Cortex of kidney (tissue), 1 donor: ENCODE measurements at places on chromosomes 3 and 15.

DNA sequence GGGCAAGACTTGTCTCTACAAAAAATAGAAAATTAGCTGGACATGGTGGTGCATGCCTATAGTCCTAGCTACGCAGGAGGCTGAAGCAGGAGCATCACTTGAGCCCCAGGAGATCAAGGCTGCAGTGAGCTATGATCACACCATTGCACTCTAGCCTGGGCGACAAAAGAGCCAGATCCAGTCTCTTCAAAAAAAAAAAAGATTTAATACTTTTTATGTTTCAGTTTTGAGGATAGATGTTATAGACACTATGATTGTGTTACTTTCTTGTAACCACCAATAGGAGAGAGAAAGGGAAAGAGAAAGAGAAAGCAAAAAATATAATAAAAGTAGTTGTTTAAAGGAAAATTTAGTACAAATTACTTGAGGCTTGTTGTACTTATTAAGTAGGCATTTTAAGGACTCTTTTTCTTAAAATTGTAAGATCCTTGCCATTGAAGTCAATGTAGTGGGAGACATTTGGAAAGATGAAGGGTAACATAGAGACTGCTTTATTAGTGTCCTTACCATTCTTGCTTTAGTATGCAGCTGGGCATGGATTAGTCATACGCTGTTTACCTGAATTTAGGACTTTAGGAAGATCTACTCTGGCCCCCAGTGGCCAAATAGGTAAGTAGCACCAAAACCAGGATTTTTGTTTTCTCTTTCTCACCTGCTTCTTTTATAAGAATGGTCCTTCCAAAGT, 35.1 kb upstream of the ZDHHC23 start:
- no peak for DNase-seq

DNA sequence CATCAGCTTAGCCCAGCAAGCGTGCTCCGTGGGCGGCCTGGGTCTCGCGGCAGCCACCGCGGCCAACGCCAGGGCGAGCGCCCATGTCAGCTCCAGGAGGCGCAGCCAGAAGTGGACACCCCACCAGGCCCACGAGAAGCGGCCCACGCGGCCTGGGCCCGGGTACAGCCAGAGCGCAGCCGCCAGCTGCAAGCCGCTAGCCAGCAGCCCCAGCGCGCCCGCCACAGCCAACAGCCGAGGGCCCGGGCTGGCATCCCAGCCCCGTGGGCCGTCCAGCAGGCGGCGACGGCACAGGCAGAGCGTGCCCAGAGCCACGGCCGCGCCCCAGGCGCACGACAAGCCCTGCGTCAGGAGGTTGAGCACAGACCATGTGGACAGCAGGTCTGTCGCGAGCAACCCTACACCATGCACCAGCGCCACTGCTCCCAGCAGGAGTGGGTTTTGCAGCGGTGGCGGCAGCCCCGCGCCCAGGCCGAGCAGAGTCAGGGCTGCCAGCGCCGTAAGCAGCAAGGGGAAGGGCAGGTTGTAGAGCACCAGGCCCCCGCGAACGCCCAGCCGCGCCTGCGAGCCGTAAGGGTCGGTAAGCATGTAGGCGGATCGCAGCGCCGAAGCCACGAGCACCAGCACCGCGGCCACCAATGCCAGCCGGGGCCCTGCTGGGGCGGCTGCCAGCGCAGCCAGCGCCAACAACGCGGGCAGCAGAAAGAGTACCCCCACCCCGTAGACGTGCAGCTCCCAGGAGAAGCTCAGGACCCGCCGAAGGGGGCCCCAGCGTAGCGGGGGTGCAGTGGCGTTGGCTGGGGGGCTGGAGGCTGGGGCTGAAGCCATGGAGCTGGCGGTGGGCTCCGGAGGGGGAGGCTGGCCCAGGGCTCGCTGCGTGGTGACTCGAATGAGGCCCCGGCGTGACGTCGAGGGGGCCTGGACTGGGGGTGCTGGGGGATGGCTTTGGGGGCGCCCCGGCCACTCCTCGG, 4.9 kb downstream of the PRRT3 start:
- DNase-seq = no peak

GRCh38 chr3:23455084-23455483, 252.0 kb downstream of the UBE2E2 start:
- no peak for DNase-seq

DNA sequence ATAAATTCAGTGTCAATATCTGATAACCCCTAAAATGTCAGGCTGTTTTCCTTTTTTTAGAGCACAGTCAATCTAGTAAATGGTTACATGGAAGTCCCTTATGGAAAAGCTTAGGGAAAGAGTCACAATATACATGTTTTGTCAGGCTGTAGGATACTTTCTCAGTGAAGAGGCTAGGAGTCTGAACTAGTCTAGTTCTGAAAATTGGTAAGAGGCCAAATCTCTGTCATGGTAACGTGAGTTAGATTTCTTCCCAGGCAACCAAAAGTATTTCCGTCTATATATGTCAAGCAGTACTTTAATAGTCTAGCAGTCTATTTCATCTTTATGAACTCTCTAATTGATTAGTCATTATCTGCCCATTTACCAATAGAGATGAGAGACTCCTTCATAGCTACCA, 215.9 kb upstream of the LRRC3B start:
- no peak for DNase-seq

- no peak for DNase-seq
Observed at GRCh38 chr3:10467904-10468612, 37.3 kb downstream of the ATP2B2 start.

GRCh38 chr15:51992953-51993352, 21.4 kb upstream of the LEO1 start:
- DNase-seq = no peak

DNA sequence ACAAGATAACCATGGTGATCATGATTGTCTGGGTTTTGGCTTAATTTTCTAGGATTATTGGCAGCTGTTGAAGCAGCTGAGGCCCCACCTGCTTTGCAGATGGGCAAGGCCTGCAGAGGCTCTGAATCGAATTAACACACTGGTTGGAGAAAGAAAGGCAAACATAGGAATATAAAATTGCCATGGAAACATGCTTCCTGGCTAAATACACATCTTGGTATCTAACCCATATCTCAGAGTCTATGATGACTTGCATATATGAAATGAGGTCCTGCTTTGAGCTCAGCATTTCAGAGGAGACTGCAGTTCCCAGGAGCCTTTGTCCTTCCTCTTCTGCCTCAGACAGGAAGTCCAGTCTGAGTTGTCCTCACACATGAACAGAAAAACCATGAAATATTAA, 24.3 kb upstream of the SV2B start:
- no peak for DNase-seq

DNA sequence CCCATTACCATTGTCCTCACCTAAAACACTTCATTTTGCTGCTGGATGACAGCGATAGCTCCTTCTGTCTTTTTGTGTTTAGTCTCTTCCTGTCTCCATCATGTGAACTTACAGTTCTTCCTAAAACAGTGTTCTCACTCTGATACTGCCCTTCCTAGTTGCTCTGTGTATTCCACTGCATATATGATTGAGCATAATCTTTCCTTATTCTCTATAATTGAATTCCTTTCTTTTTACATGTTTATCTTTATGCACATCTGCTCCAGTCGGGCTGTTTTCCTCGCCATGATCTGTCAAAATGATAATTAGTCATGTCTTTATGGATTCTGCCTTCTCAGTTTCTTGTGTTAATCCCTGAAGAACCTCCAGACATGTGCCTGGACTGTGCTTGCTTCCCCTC, 405.1 kb upstream of the SEMA6D start:
- DNase-seq = no peak

- DNase-seq = no peak
Observed at GRCh38 chr15:93780073-93780472, 451.3 kb upstream of the MCTP2 start.

GRCh38 chr3:130679218-130679617, 67.4 kb downstream of the PIK3R4 start:
- DNase-seq = no peak

- no peak for DNase-seq
Observed at GRCh38 chr3:168608926-168609325, 513.2 kb upstream of the GOLIM4 start.

DNA sequence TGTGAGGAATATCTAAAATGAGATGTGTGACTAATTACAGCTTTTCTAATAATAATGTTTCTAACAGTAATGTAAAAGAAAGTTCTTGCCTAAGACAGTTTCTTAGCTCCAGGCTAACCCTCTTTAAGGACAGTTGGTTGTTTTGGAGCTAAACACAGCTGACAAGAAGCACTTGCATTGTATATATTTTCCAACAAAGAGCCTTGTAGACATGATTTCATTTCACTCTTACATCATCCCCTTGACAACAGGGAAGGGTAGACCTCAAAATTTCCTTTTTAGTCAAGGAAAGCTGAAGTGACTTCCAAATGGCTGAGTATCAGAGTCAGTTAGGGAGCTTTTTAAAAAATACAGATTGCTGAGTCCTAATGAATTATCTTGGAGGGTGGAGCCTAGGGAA, 4.1 kb downstream of the ARID3B start:
- no peak for DNase-seq

DNA sequence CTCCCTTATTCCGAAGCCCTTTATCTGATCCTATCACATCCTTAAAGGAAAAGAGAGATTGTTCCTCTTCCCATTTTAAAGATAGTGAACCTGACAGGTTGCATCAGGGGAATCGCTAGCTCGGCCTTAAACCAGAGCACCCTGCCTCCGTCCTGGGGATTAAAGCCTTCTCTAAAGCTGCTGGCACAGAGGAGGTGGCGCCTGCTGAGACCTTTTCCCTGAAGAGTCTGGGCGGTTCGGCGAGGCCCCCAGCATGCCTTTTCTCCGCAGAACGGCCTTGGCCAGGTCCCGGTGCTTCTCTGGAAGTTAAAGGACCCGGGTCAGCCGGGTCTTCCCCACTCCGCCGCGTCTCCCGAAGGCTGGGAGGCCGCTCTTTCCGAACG, 593 bp downstream of the FAM219B start:
- DNase-seq = no peak
